Iris pigment epithelial cell (primary cell): ENCODE measurements at places on chromosomes 5 and 9.

GRCh38 chr5:73946278-73946677, 320.3 kb downstream of the ARHGEF28 start:
- DNase-seq, result no peak

GRCh38 chr5:98200726-98201541, 572.5 kb upstream of the RGMB start:
- no peak for DNase-seq

GRCh38 chr5:77170-77501, 14.8 kb upstream of the PLEKHG4B start:
- no peak for DNase-seq

DNA sequence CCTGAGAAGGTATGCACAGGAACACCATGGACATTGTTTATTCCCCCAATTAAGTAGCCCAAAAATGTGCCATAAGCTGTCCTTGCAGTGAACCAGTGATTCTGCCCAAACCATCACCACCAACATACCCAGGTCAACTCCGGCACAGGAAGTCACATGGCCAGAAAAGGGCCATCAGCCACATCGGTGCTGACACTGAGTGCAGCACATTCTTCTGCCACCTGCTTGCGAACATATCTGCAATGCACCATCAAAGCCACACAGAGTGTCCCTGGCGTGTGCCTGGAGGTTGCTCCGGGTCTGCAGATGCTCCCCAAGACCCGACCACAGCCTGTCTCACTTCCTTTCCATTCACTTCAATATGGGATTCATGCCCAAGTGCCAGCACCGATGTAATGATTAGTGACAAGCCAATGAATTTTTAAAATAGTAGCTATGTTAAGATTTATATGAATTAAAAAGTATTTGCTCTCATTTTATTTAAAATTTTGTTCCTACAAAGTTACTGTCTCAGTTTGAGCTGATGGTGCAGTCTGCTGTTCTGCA, 37.6 kb downstream of the SYK start:
- DNase-seq, result no peak

DNA sequence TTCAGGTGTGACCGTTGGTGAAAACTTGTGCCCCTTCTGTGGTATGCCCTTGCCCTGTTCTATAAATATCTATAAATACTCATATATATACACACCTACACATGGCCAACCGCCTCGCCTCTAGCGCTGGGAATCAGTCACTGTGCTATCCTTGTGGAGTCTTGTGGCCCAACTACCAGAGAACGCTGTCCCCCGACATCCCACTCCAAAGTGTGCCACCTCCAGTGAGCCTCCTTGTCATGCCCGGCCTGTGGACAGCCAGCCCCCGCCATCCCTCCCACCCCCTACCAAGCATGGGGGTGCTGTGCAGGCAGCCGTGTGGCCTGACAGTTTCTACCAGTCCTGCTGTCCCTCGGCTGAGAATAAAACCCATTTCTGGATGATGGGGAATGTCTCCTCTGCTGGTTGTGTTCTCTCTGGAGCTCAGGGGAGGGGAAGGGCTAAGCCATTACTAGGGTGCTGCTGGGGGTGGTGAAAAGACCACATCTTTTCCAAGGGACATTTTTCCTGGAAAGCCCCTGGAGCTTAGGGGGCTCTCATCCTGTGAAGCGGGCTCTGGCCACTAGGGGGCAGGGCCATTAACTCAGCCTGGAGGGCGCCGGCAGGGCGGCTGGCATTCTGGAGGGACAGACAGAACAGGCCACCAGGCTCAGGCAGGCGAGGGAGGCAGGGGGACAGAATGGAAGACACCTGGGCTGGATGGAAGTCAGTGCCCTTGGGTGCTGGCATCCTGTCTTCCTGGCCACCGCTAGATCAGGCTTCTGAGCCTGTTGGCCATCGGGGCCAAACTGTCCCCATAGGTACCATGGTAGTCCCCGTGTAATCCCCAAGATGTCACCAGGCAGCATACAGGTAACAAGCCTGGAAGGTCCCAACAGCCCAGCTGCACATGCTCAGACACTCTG, 20.7 kb downstream of the GOLGA2 start:
- no peak for DNase-seq

GRCh38 chr5:32163785-32164184, 10.3 kb downstream of the GOLPH3 start:
- no peak for DNase-seq
